ENCODE measurements at places on chromosomes 4 and X.

DNA sequence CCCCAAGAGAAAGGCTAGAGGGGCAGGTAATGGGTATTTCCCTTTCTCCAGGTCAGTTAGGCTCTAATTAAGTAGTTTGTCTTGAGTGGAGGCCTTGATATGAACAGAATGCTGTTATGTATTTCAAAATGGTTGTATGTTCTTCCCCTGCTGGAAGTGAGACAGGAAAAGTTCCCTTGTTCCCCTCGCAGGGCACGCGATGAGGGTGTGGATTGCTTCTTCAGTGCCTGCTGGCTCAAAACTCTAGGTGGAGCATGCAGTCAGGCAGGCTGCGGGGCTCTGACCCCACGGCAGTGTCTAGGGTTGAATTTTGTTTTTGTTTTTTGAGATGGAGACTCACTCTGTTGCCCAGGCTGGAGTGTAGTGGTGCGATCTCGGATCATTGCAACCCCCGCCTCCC, 341.0 kb upstream of the ZCCHC13 start:
- H3K4me3 ChIP-seq = no peak overlapping the region
- H3K27me3 ChIP-seq = no peaks in the 10 kb centered on the region
- H3K4me1 ChIP-seq = no peaks in the 10 kb centered on the region

GRCh38 chrX:11470250-11470974, 177.2 kb downstream of the AMELX start:
- H3K27me3 ChIP-seq = no peaks in the 10 kb centered on the region
- no peak for DNase-seq
- H3K4me3 ChIP-seq = no peak overlapping the region

GRCh38 chr4:110064295-110064694, 134.1 kb downstream of the ELOVL6 start:
- no peaks in the 10 kb centered on the region for H3K27me3 ChIP-seq
- no peaks in the 10 kb centered on the region for H3K4me1 ChIP-seq
- H3K36me3 ChIP-seq = no peaks in the 10 kb centered on the region

- H3K36me3 ChIP-seq = no peaks in the 10 kb centered on the region
- no peak overlapping the region for H3K27ac ChIP-seq
- no peak overlapping the region for H3K4me3 ChIP-seq
- no peaks in the 10 kb centered on the region for H3K27me3 ChIP-seq
- H3K4me1 ChIP-seq = no peaks in the 10 kb centered on the region
Measured at GRCh38 chr4:22063613-22064012, 115.0 kb upstream of the KCNIP4 start.

DNA sequence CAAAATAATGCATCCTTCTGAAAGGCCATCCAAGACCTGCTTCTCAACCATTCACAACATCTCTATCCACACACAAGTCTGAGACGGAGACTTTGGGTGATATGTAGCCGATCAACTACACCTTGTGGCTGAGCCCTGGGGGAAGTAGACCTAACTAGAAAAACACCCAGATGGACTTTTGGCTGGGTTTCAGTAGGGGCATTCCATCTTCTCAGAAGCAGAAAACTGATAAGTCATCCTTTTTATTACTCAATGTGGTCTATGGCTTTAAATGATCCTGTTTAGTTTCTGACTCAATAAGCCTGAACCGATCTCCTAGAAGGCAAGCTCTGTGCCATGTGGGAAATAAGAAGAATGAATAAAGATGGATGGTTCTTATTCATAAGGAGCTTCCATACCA, 82.5 kb upstream of the AFF2 start:
- H3K36me3 ChIP-seq = no peaks in the 10 kb centered on the region
- H3K27me3 ChIP-seq = no peaks in the 10 kb centered on the region
- no peak overlapping the region for H3K4me3 ChIP-seq
- no peaks in the 10 kb centered on the region for H3K4me1 ChIP-seq
- no peak for DNase-seq

DNA sequence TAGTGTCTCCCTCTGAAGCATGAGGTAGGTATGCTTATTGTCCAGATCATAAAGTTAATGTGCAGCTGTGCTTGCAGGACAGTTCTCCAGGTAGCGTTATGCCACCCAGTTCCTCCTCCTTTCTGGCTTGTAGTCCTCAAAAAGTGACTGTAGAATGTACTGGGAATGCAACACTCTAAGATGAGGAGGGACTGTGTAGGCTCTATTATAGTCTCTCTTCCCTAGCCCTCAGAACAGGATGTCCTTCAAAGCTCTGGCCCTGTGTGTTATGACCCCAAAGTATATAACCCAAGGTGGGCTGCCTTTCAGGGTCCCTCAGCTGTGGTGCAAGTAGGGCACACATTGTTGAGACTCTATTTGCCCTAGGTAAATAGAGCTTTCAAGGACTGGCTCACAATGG, 20.8 kb upstream of the MANBA start:
- H3K27ac ChIP-seq = no peak overlapping the region
- no peaks in the 10 kb centered on the region for H3K4me1 ChIP-seq
- no peak for DNase-seq
- no peaks in the 10 kb centered on the region for H3K27me3 ChIP-seq
- no peak overlapping the region for H3K4me3 ChIP-seq

- no peaks in the 10 kb centered on the region for H3K27me3 ChIP-seq
- H3K27ac ChIP-seq = no peak overlapping the region
- H3K4me1 ChIP-seq = no peaks in the 10 kb centered on the region
Measured at GRCh38 chrX:140664939-140665338, 44.6 kb upstream of the LINC00632 start.

GRCh38 chr4:186265683-186266652, at the start of gene F11:
TSS of gene F11 (plus strand) at chr4:186266189. CDS start at chr4:186267137, 948 bp downstream.
- no peaks in the 10 kb centered on the region for H3K4me1 ChIP-seq
- no peaks in the 10 kb centered on the region for H3K36me3 ChIP-seq
- H3K27ac ChIP-seq = no peak within 1 kb of the TSS
- DNase-seq = no peak

DNA sequence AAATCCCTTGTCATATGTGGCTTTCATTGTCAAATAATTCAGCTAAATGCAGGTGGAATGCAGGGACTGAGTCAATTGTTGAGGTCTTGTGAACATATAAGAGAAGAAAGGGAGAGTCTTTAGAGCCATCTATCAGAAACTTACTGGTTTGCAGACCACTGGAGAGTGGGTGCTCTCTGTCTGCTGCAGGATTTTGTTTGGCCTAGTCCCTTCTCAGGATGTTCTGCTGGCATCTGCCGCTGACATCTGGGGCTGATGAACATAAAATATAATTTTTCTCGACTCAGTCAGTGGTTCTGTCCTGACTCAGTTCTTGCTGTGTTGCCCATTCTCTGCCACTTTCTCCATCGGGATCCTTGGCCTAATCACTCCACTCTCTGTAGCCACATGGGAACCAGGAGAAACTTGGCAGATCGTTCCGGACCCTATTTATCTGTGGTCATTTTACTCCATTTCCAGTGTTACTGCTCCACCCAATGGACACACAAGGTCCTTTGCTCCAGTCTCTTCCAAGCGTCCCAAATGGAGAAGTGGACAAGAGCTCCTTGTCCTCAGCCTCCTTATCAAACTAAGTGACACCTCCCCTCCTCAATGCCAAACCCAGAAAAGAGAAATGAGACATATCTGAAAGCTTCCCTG, 436.2 kb downstream of the FAT4 start:
- H3K27me3 ChIP-seq = no peaks in the 10 kb centered on the region
- no peaks in the 10 kb centered on the region for H3K36me3 ChIP-seq
- no peak for DNase-seq
- no peak overlapping the region for H3K4me3 ChIP-seq
- H3K4me1 ChIP-seq = no peaks in the 10 kb centered on the region

DNA sequence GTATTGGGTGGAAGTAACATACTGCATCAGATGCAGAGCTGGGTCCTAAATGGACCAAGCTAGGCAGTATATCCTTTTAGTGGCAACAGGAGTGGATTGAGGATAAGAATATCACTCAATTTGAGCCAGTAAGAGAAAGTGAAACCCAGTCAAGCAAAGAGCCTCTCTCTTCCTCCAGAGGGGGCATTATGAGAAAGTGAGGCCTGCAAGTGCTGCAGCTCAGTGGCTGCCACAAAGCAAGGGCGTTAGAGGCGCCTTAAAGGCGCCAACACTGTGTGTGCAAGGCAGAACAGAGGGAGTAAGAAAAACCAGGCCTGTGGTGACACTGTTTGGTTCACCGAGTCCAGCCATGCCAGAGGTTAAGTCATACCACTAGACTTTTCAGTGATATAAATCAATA, 17.5 kb downstream of the STX18 start:
- no peaks in the 10 kb centered on the region for H3K36me3 ChIP-seq
- DNase-seq = no peak
- no peak overlapping the region for H3K27ac ChIP-seq
- no peak overlapping the region for H3K4me3 ChIP-seq

DNA sequence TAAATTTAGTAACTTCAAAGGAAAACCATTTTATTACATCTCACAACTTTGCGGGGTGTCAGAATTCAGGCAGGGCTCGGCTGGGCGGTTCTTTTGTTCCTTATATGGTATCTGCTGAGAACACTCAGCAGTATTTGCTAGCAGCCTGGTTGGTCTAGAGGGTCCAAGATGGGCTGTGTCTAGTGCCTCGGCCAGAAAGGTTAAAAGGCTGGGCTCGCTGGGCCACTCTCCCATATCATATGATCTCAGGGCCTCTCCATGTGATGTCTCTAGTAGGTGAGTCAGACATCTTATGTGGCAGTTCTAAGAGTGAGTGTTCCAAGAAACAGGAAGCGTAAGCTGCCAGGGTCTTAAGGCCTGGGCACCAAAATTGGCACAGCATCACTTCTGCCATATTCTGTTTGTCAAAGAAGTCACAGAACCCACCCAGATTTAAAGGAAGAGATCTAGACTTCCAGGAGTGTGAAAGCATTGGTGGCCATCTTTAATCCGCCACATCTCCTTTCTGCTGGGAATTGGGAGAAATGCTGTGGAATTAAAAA, 100.9 kb upstream of the ATP6AP2 start:
- no peak overlapping the region for H3K27ac ChIP-seq
- H3K4me3 ChIP-seq = no peak overlapping the region
- H3K4me1 ChIP-seq = no peaks in the 10 kb centered on the region
- no peak for DNase-seq
- H3K36me3 ChIP-seq = no peaks in the 10 kb centered on the region

GRCh38 chr4:53863158-53863557, 201.2 kb downstream of the CHIC2 start:
- no peaks in the 10 kb centered on the region for H3K27me3 ChIP-seq
- DNase-seq = no peak
- no peaks in the 10 kb centered on the region for H3K4me1 ChIP-seq
- no peak overlapping the region for H3K4me3 ChIP-seq
- no peak overlapping the region for H3K27ac ChIP-seq
- no peaks in the 10 kb centered on the region for H3K36me3 ChIP-seq

DNA sequence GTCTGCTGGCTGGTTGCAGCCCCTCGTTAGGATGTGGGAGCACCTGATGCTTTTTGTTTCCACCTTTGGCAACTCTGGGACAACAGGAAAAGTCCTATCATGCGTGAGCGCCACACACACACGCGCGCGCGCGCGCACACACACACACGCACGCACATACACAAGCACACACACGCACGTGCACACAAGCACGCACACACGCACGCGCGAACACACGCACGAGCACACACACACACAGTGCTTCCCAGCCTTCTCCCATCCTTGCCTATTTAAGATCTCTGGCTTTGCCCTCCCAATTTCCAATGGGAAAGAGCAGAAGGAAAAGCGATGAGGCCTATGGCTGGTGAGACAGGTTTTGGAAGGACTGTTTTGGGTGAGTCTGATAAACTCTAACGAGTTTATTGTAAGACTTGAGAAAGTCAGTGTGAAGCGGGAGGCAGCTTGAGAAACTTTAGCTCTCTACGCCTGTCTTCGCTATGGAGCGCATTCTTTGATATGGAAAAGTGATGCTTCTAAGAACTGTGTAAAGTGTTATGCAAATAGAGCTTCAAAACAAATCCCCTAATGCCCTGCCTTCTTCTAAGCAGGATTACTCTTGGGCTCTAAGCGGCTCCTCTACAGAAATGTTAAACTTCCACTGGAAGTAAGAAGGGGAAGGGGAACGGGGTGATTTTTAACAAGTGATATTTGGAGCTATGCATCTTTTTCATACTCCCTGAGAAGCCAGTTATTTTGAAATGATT, 11.8 kb downstream of the SUPT20HL1 start:
- no peak overlapping the region for H3K4me3 ChIP-seq
- no peak for DNase-seq
- no peaks in the 10 kb centered on the region for H3K4me1 ChIP-seq
- H3K27me3 ChIP-seq = no peaks in the 10 kb centered on the region
- no peak overlapping the region for H3K27ac ChIP-seq
- no peaks in the 10 kb centered on the region for H3K36me3 ChIP-seq

DNA sequence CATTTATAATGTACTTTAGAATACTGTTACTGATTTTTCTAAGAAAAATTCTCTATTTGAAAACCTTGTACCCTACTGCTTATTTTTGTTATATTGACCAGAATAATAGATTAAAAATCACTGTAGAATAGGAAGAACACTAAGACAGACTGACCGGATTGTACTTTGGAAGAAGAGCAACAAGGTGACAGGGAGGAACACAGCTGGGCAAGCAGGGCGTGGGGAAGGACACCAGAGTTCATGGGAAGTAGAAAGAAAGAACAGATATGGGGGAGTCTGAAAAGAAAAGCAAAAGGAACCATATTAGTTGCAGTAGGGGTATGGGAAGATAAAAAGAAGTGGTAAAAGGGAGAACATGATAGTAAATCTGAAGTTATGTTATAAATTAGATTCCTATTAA, 38.6 kb downstream of the TXK start:
- no peaks in the 10 kb centered on the region for H3K27me3 ChIP-seq
- H3K4me3 ChIP-seq = no peak overlapping the region
- H3K27ac ChIP-seq = no peak overlapping the region
- no peaks in the 10 kb centered on the region for H3K4me1 ChIP-seq
- no peak for DNase-seq
- H3K36me3 ChIP-seq = no peaks in the 10 kb centered on the region

DNA sequence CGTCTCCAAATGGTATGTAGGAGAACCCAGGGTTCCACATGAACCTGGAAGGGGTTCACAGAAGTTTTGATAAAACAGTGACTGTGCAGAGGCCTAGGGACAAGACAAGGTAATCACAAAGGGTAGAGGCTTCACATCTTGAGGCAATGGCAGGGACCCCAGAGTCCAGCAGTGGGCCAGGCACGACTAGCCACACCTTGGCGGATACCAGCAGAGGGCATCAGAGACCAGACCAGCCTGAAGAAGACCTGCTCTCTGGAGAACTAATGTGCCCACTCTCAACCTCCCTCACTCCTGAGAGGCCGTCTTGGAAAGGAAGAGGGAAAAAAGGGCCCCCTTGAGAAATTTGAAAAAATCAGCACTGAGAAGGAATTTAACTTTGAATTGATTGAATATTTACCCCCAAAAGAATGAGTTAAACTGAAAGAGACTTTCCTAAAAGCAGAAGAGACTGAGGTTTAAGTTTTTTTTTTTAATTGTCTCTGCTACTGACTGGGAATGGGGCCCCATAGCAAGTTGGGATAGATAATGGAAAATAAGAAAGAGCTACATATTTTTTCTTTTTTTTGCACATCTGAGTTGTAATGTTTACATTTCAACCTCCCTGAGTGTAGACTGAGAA, 243.8 kb upstream of the JADE1 start:
- DNase-seq = no peak
- H3K36me3 ChIP-seq = no peaks in the 10 kb centered on the region
- peaks cover 9% of the 10 kb centered on the region for H3K4me1 ChIP-seq
- H3K27me3 ChIP-seq = no peaks in the 10 kb centered on the region
- no peak overlapping the region for H3K27ac ChIP-seq
